Activated B cell treated with CpG ODN at 0.5 μM for 24 hours (primary cell): ENCODE measurements at places on chromosomes 5 and 9. TPM values are rescaled to one million over a fixed set of nuclear protein-coding genes. Genes with fewer than 3 reads are reported as not detected.

Gene CKMT2
- total RNA-seq: not detected in 2 replicates

- no peak for DNase-seq
These were observed 285.7 kb upstream of the ANKRD55 start for GRCh38 chr5:56518820-56519219.

DNA sequence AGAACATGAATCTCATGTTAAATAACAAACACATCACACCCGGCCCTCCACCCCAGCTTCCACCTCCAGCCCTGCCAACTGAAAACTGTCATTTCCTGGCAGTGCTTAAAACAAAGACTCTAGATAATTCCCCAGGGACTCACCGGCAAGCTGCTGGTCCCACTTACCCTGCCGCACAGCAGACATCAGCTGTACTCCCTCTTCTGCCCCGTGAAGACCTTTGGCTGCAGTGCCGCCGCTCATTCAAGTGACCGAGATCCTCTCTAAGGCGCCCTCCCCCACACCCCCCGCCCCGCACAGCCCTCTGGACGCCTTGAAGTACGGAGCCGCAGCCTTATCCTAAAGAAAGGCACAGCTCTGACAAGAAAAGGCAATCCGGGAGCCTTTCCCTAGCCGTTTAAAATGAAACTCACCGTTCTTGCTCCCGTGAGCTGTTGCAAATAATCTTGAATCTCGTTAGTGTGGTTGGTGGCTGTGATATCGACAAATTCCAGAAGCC lies 434 bp downstream of the GLRX start:
- peak; percentile 43 for DNase-seq

- DNase-seq: no peak
These were observed 125.8 kb upstream of the SLIT3 start for GRCh38 chr5:169426784-169427183.

Gene PKD2L2
- not detected in 2 replicates for total RNA-seq

Gene IL5
- not detected in 2 replicates for total RNA-seq

DNA sequence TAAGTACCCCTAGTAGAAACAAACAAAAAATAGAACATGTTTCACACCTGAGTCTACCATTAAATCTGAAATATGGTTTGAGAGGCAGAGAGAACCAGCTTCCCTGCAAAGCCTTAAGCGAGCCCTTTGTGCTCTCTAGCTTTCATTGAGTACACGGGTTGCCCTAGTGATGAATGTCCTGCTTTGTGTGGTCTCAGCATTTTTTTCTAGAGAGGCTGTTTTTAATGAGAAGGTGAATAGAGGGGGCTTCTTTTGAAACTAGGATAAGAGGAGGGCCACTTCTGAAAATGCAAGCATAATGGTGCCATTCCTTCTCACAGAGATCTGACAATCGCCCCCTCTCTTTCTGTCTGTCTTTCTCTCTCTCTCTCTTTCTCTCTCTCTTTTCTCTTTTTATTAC lies 131.3 kb downstream of the MACIR start:
- DNase-seq: no peak

DNA sequence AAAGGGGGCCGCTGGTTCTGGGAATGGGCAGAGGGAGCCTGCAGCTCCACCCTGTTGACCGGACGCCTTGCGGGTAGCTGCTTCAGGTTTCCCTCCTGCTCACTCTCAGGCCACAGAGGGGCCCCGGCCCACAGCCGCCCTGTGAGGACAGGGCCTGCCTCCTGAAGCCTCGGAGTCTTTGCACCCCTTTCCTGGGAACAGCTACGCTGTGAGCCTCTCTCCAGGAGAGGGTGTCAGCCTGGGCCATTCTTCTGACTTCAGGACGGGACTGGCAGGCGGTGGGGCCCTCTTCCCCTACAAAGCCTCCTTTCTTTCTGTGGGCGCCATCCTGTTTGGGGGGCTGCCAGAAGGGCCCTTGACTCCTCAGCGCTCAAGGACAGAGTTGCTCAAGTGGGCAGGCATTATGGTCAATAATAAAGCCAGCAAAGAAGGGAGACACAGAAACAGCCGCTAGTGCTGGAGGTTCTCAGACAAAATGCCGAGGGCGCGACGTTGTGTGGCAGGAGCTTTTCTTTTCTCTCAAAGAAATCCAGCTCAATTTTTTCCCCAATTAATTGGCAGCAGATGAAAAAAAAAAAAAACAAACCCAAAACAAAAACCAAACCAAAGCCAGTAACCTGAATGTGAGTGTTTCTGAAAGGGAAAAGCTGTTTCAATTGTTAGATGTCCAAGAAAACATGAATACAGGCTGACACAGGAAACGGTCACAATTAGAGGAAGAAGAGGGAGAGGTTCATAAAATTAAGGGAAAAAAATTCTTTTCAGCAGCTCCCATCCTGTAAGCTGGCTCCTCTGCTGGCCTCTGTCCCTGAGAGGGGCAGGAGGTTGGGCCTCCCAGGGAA lies 12.8 kb upstream of the SLC25A51 start:
- DNase-seq: no peak

DNA sequence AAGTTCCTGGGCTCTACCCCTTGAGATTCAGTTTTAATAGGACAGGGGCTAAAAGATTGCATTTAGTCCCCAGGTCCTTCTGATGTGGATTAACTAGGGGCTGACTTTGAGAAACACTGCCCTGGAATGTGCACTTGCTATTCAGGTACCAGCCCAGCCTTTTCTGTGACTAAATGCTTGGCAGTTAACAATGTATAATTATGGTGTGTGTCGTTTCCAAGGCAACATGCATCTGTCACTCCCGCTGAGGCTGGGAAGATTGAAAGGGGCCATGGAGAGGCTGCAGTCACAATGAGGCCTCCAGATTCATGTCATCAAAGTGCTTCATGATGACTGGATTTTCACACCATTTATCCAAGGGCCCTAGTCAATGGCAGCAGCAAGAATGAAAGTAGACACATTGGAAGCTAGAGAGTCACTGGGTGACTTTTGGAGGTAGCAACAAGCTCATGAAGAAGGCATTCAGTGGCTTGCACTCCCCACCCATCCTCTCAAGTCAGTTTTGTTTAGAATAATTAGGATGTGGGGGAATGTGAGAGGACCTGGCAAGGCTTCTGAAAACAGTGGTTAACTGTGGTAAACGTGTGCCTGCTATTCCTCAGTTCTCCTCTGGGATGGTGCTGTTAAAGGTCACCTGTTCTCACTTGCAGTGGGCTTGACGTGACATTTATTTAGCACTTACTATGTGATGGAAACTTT lies 28.3 kb downstream of the RAI14 start:
- no peak for DNase-seq

GRCh38 chr5:98588215-98588614 lies 185.2 kb upstream of the RGMB start:
- DNase-seq: no peak

GRCh38 chr9:93978551-93978950 lies 23.4 kb upstream of the BARX1 start:
- no peak for DNase-seq

DNA sequence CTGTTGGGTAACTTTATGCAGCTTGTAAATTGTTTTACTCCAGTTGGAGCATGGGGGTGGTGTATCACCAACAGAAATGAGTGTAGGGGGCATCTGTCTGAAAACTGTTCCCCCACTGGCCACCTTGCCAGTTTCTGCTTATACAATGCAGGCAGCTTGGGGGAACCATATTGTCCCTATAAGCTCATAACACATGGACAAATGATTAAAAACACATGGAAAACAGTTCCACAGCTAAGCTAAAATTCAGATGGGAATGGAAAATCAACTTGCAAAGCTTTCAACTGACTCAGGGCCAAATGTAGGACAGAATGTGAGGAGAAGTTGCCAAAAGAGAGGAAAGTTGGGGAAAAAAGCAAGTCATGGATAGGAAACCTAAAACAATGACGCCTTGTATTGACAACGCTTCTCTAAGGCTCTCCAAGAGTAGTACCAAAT lies 7.9 kb upstream of the CER1 start:
- DNase-seq: no peak

DNA sequence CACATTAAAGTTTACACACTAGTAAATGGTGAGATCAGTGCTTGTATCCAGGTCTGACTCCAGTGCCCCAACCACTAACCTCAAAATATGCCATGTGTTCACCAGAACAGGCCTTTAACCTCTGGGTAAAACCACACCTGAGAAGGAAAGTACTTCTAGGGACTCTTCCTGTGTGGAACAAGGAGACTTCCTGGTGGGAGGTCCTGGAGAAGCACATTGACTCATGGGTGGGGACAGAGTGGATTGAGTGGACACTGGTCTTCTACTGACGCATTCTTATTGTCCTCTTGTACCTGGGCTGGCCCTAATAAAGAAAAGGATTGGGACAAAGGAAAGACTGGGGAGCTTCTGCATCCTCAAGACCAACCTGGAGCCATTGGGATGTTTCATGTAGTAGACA lies 43.4 kb downstream of the ANGPTL2 start:
- no peak for DNase-seq

DNA sequence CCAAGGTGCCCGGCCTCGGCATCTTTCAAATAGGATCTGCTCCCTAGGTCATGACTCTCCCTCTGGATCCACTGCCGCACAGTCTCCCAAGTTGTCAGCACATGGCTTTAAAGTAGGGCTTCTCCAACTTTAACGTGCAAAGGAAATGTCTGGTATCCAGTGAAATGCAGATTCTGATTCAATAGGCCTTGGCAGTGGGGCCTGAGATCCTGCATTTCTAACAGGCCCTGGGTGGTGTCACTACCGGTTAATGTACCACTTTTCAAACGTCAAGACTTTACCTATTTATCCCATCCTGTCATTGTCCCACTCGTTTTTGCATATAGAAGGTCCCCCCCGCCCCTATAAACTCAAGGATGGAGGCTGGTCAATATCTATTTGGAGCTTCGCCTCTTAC lies 137.6 kb upstream of the ZNF618 start:
- DNase-seq: no peak

Gene TMC1
- not detected in 2 replicates for total RNA-seq

Gene AP3B1
- 46.8 and 52.9 TPM in 2 replicates for total RNA-seq

DNA sequence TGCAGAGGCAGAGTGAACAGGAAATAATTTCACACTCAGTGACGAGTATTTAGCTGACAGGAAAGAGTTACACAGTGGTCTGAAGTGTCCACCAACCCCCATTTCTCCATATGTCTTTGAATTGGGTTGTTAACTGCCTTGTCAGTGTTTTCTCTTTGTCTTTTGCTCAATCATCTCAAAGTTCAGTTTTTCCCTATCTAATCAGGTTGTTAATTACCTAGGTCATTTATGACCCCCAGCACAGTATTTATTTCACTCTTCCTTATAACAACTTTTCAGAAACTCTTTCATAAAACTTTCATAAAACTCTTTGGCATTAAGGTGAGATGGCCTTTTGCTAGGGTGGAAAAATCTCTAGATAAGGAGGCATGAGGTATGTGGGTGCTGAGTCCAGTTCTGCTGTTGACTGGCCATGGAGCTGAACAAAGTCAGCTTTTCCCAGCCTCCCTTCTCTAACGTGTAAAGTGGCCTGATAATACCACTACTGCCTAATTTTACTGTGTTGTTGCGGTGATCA lies 5.2 kb upstream of the ALDOB start:
- no peak for DNase-seq

Gene FBXO10
- 29.8 and 39.4 TPM in 2 replicates for total RNA-seq

- DNase-seq: no peak
These were observed 252.7 kb upstream of the GRIA1 start for GRCh38 chr5:153237671-153238332.

DNA sequence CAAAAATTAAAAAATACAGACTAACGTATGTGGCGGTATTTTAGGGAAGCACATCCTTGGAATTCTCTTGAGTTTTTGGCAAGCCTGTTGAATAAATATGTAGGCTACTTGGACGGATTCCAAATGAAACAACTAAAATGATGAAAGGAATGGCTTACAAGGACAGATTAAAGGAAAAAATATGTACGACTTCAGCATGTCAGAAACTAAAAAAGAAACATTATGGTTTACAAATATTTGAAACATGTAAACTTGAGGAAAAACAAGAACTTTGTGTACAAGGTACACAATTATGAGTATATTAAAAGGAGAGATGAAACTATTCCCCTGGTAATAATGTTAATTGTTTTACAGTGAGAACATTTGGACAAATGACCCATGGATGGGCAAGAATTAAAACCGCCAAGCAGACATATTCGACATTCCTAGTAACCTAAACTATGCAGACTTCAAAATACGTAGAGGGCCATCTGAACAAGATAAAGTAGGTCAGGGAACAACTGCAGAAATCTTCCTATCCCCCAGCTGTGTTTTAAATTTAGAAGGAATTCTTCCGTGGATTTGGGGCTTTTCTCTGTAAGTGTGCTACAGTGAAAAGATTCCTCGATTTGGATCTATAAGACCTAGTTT lies 12.5 kb downstream of the EDIL3 start:
- no peak for DNase-seq

GRCh38 chr5:149235841-149236240 lies 35.8 kb upstream of the AFAP1L1 start:
- no peak for DNase-seq

Gene NFIB
- total RNA-seq: not detected in 2 replicates

Gene PCDHGB4
- 0.91 and 1.2 TPM in 2 replicates for total RNA-seq

- DNase-seq: no peak
These were observed 27.1 kb upstream of the BASP1 start for GRCh38 chr5:17190242-17190778.

DNA sequence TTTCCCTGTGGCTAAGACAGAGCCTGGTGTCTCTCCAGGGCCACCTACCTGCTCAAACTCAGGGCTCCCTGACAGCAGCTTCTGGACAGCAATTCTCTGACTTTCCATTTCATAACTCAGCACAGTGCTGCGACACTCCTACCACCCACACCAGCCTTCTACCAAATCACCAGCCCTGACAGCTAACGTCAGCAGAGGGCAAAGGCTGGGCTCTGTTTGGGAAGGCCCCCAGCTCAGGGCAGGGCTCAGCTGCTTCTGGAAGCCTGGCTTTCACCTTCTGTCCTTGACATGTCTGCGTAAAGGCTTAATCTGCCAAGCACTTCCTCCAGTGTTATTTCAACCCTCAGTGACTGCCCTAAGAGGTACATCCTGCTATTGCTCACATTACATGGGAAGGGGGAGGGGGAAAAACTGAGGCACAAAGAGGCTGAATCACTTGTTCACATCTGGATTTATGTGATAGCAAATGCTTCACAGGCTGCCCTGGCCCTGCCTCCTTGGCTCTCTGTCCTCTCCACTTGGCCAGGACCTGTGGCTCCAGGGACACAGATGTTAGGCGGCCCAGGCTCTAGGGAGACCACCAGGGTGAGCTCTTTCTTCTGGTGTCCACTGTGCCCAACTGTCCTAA lies 102.5 kb upstream of the PANK3 start:
- DNase-seq: no peak

Gene CYLC2
- not detected in 2 replicates for total RNA-seq

DNA sequence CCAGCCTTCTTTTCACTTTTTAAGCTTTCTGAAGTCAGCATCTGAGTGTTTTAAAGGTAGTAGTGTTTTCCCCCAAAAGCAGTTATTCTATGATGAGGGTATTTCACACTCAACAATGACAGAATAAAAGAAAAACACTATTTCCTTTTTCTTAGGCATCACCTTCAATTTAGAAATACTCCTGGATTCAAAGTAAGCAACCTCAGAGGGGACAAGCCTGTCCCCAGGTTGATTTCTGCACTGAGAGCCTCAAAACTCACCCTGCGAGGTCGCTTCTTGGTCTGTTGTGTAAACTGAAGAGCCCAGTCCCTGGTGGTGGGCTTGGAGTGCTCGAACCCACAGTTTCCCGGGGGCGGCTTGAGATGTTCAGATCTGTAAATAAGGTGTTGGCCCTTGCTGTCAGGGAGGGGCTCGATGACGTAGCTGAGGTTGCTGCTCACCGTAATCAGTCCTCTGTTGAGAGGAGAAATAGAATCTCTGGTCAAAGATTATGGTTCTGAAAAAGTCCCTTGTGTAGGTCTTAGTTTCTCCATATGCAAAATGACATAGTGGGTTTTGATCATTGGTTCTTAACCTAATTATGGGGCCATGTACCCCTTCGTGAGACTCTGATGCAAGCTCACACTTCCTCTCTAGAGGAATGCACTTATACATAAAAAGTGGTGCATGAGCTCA lies 55.9 kb downstream of the ADAM19 start:
- no peak for DNase-seq

Gene PCDHAC1
- not detected in 2 replicates for total RNA-seq

GRCh38 chr9:34644766-34645314 lies 1.6 kb upstream of the GALT start:
- DNase-seq: no peak
